ENCODE measurements at places on chromosomes 12 and 14.

DNA sequence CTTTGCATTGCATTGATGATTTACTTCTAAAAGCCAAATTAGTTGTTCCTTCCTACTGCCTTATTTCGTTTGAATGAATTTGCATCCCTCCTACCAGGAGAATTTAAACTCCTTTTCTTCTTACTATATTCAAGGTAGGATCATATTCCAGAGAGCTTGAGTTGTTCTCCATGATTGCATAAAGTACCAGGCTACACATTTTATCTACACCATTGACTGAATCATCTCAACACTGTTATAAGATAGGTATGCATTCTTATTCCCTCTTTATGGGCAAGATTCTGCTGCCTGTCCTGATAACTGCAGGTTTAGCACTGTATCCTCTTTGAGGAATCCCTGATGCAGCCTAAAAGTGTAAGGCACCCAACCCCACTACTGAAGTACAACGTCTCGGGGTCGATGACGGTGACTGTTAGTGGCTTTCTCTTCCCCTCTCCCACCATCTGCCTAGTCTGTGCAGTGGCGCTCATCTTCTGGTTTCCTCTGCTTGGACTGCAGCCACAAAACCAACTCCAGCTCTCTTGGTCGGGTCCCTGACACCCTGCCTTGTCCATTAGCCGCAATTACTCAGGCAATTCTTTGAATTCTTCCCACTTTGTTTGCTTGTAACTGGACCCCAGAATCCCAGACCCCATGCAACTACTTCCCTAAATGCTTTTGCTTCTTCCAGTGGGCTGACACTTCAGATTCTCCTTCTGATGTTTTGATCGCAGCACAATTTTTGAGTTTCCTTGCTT lies 44.4 kb upstream of the STXBP6 start:
- DNase-seq, result no peak

GRCh38 chr14:20855652-20856291 lies 35.4 kb upstream of the RNASE3 start:
- no peak for DNase-seq

DNA sequence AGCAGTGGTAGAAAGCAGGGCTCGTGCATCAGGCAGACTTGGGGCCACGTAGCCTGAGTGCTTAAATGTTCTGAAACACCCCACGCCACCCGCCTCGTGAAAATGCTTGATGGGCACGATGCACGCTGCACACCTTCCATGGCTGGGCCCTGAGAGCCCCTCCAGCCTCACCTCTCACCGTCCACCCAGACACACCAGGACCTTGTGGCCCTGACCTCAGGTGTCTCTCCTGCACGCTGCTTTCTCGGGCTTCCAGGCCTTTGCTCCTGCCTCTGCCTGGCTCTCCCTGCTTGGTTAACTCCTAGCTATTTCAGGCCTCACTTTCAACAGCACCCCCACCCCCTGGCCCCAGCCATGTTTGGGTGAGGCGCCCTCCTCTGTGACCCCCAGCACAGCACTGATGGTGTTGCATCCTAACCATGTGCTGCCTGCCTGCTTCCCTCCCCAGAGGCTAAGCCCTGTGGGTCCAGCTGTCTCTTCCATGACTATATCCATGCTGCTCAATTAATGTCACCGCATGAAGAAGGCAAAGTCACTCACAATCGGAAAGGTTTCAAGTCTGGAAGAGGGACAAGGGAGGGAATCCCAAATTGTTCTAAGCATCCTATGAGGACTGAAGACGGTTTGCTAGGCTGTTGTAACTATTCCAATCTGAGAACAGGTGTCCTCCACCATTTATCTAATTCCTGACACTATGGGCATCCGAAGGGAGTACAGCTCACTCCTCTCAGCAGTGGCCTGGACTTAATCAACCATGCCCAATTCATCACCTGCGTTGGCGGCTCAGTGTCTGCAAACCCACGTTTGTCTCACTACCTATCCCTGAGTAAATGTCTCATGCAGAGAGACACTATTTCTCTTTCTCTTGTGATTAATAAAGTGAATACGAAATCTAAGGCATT lies 82.2 kb downstream of the CCDC88C start:
- DNase-seq, result no peak

- DNase-seq, result no peak
Measured at GRCh38 chr12:131340616-131341210, 370.2 kb upstream of the SFSWAP start.

GRCh38 chr12:57548013-57548315 lies 972 bp upstream of the DCTN2 start:
- no peak for DNase-seq

GRCh38 chr12:119274636-119275065 lies 59.9 kb upstream of the CCDC60 start:
- no peak for DNase-seq

GRCh38 chr12:91311081-91311480 lies 128.5 kb upstream of the DCN start:
- no peak for DNase-seq

- no peak for DNase-seq
Measured at GRCh38 chr14:68401317-68401716, 391.6 kb downstream of the ZFP36L1 start.

GRCh38 chr12:28887461-28887990 lies 261.6 kb upstream of the FAR2 start:
- no peak for DNase-seq

- DNase-seq, result no peak
Measured at GRCh38 chr12:59803735-59804134, 207.9 kb downstream of the SLC16A7 start.

DNA sequence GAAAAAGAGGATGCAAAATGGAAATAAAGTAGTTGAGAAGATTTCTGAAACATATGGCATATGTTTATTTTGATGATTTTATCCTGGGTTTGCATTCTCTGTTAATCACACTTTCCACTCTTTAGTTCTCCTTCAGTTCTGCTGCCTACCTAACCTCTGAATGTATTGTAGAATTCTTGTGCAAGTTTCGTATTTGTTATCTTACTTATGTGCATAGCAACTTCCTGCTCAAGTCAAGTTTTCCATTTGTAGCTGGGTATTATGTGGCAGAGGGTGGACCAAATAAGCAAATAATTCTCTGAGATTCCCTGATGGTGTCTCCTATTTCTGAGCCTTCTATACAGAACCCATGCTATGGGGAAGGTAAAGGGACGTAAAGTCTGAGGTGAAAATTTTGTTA lies 381.6 kb downstream of the FOXG1 start:
- no peak for DNase-seq

Measured in NCI-H1417 treated with DMSO at 0.1 percent for 48 hours (cell line).